ENCODE measurements at places on chromosomes 2 and 18.

DNA sequence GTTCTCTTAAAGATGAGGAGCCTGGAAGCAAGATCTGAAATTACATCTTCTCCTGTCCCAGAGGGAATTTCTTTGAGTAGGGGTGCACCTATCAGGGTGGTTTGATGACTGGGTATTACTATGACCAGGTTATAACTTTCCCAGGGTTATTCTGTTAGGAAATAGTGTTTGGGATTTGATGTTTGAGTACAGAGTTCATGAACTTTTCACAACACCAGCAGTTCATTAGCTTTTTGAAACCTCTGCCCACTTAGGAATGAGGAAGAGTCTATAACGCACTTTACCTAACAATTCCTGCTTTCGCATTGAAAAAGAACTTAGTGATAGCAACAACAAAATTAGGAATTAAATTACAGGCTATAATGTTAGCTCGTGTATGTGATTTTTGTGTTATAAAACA is 58.6 kb downstream of the ALMS1 start:
- DNase-seq: no peak

GRCh38 chr2:236485519-236485918 is 84.1 kb upstream of the ACKR3 start:
- DNase-seq: no peak

GRCh38 chr2:40361478-40361877 is 90.4 kb downstream of the SLC8A1 start:
- no peak for DNase-seq

GRCh38 chr2:8121022-8121825 is 560.6 kb upstream of the ID2 start:
- no peak for DNase-seq

- no peak for DNase-seq
Observed at GRCh38 chr2:37617119-37617892, 54.1 kb downstream of the CDC42EP3 start.

DNA sequence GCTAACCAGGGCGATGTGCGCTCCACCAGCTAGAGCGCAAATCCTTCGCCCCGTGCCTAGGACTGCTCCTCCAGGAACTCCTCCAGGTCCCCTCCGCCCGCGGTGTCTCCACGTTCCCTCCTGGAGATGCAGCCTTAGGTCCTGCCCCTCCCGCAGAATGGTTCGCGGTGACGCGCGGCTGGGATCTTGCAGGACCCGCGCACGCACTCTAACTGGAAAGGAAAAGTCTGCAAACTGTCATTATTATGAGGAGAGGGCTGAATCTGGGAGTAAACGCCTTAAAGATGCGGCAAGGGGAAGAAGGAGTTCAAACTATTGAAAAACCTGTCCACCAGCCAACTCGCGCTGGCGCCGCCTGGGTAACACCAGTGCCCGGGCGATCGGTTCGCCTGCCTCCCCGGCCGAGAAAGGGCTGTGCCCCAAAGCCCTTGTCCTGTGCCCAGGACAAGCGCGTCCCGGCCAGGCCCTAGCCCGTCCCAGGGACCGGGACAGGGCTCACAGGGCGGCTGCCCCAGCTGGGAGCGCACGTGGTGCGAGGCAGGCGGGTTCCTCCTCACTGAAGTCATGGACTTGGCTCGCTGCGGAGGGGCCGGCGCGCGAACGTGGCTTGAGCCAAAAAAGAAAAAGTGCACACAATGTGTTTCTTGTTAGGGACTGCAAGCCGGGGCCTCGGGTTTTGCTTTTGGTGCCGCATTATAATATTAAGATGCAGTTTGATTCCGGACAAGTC is 5.5 kb upstream of the ID2 start:
- DNase-seq: peak; percentile 82
